ENCODE measurements at places on chromosomes 3 and 15. TPM values are rescaled to one million over a fixed set of nuclear protein-coding genes. Genes with fewer than 3 reads are reported as not detected.

Gene ATP13A3
- total RNA-seq, result 77.8 TPM

Gene FBXL2
- total RNA-seq, result not detected

Gene GCSAM
- 19.6 TPM for total RNA-seq

Gene SNX22
- total RNA-seq, result 0.55 TPM

Gene SLC2A2
- total RNA-seq, result not detected

Gene GREM1
- total RNA-seq, result not detected

Gene ZNF660
- total RNA-seq, result not detected

Gene CAMP
- total RNA-seq, result not detected

Gene FBXO40
- total RNA-seq, result not detected

Gene FANCD2OS
- not detected for total RNA-seq

Gene MYL3
- not detected for total RNA-seq

Gene LMCD1
- total RNA-seq, result 4.3 TPM
